ENCODE measurements at places on chromosomes 12 and 14.

- DNase-seq = no peak
Measured at GRCh38 chr14:105864651-105865265, 338.4 kb downstream of the TMEM121 start.

DNA sequence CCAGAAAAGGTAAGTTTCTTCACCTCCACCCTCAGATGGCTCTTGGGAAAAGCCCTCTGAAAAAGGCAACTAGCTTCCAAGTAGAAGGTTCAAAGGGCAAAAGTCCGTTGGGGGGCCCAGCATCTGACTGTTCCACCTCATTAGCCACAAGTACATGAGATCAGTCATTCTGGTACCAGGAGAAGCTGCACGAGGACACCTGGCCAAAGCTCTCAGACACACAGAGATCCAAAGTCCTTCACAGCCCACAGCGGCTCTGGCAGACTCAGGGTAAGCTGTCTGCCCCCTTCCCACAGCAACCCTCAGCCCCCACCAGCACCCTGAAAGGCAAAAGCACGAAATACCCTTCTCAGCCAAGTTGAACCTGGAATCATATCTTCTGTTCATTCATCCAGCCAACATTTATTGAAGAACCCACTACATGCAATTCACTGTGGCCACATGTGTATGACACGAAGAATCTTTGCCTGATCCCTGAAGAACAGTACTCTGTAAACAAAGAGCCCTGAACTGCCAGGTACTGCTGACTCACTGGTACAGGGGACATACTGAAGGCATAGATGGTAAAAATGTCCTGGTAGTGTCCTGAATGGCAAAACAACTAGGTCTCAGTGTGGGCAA, 19.0 kb downstream of the SLC7A7 start:
- DNase-seq = no peak

DNA sequence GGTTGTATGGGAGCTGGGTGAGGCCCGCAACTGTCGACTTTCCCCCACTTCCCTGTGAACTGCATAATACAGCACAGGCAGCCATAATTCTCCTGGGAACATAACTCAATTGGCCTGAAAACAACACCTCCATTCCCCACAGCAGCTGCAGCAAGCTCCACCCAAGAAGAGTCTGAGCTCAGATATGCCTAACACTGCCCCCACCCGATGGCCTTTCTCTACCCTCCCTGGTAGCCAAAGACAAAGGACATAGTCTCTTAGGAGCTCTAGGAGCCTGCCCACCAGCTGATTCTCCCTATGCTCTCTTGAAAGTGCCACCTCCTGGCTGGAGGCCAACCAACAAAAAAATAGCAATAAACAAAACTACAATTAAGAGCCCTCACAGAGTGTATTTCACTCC, 542.7 kb upstream of the LMO3 start:
- DNase-seq = no peak

GRCh38 chr12:103475073-103475472, 20.7 kb downstream of the C12orf42 start:
- no peak for DNase-seq

- DNase-seq = no peak
Measured at GRCh38 chr12:42125388-42125767, 19.3 kb downstream of the GXYLT1 start.

GRCh38 chr14:76413962-76414600, 38.1 kb downstream of the ESRRB start:
- DNase-seq = no peak

- DNase-seq = peak; percentile 38
Measured at GRCh38 chr14:53304726-53305381, 151.7 kb upstream of the DDHD1 start.

GRCh38 chr14:53501361-53502211, 348.5 kb upstream of the DDHD1 start:
- peak; percentile 62 for DNase-seq

GRCh38 chr14:103703433-103704385, 11.5 kb downstream of the XRCC3 start:
- no peak for DNase-seq

GRCh38 chr12:123061441-123062205, 81.1 kb downstream of the ARL6IP4 start:
- DNase-seq = no peak

GRCh38 chr14:73645248-73645610, 443 bp downstream of the DNAL1 start:
- no peak for DNase-seq

GRCh38 chr12:112979041-112979680, 842 bp downstream of the OAS2 start:
- no peak for DNase-seq

DNA sequence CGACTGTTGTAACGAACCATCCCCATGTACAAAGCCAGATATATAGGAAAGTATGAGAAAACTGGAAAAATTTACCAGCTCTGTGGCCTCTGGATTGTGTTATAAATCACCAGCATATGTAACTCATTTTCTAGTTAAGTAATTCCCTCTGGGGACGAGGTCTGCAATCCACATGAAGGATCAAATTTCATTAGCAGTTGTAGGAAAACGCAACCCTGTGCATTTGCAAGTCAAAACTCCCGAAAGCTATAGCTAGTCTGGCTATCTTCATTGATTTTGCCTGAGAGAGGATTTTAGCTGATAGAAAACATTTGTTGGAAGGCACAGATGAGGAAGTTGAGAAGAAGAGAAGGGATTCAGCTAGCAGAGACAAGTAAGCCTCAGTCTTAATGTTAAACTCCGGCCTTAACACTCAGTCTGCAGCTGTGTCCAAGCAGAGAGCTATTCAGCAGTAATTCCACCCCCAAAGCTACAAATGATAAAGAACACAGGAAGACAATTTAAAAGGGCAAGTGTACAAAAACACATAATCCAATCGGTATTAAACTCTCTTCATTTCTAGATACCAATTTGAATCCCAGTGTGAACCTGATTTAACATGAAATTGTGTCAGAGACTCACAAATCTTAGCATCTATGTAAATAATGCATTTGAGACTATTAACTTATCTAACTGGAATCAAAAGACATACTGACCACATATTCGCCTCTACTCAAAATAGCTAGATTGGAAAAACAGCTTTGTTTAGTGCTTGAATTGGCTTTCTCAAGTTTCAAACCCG, 54.2 kb upstream of the CERS5 start:
- DNase-seq = peak; percentile 98

DNA sequence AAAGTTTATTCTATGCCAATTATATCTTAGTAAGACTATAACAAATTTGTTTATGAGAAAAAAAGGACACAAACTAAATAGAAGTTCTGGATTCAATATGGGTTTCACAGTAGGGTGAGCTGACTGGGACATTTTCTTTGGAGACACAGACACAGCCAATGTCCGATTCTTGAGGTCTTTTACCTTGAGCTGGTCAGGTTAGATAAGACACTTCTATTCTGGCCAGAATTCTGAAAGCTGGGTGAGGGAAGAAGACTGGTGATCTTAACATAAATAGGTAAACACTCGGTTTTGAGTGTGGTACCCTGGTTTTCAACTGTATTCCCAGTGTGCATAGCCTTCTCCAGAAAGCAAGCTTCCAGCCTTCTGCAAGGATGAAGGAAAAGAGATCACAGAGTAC, 10.0 kb downstream of the ATP2B1 start:
- DNase-seq = no peak

DNA sequence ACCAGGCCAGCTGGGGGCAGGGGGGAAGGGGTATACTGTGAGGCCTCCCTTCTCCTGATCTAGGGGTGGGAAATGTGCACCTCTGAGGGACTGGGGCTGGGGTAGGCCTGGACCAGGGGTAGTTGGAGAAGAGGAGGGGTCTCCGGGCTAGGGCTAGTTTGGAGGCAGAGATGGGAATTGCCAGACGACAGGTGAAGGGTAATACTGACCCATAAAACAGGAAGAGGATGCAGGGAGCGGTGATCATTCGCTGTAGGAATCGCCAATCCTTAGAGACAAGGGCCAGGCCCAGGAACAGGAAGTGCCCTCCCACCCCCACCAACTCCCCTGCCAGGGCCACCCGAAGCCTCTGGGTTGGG, 4.4 kb downstream of the SLC22A17 start:
- no peak for DNase-seq

- no peak for DNase-seq
Measured at GRCh38 chr12:52895726-52896189, 9.1 kb downstream of the KRT8 start.

GRCh38 chr14:46686652-46687051, 35.1 kb upstream of the RPL10L start:
- DNase-seq = no peak

DNA sequence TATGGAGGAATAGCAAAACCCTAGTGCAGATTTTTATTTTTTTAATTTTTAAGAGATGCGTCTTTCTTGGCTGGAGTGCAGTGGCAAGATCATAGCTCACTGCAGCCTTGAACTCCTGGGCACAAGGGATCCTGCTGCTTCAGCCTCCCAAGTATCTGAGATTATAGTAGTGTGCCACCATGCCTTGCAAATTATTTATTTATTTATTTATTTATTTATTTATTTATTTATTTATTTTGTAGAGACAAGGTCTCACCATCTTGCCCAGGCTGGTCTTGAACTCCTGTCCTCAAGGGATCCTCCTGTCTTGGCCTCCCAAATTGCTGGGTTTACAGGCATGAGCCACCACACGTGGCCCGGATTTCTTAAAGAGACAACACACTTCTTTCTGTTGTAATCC, 1158.8 kb downstream of the AACS start:
- DNase-seq = no peak

DNA sequence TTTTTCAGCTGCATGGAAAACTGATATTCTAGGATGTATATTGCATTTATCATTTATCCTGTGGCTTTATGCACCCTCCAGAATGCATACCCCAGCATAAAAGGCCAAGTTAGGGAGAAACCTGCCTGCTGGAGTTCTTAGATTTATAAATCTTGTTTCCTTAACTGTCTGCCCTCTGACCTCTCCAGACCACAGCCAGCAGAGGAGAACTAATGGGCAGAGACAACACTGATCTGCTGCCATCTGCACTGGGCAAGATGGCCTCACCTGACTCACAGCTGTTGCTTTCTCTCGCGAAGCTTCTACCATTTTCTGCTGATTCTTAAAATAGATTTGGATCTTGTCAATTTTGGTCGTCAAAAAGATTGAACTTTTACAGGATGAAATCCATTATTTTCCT, 65.8 kb downstream of the PPP2R5C start:
- DNase-seq = no peak

DNA sequence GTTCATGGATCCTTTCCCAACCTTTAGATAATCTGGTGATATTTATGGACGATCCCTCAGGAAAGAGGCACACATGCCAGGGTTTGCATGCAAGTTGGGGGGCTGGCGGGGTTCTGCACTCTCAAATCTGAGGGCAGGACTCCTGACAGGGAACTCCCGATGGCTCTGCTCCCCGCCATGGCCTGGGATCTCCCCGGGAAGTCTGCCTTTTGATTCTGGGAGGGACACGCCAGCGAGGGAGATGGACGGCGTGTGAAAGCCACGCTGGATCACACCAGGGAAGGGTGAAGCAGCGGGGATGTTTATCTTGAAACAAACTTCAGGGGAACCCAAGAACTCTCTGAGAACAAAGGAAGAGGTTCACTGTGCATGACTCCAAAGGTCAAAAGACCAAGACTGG, 43.6 kb downstream of the LGMN start:
- no peak for DNase-seq
